CD4-positive, alpha-beta T cell (primary cell): ENCODE measurements at places on chromosomes 12 and 14.
A peak's percentile ranks its signal among the peaks of the same experiment; 100 is the strongest.

- no peak for DNase-seq
Measured at GRCh38 chr12:23775208-23775607, 174.3 kb downstream of the SOX5 start.

DNA sequence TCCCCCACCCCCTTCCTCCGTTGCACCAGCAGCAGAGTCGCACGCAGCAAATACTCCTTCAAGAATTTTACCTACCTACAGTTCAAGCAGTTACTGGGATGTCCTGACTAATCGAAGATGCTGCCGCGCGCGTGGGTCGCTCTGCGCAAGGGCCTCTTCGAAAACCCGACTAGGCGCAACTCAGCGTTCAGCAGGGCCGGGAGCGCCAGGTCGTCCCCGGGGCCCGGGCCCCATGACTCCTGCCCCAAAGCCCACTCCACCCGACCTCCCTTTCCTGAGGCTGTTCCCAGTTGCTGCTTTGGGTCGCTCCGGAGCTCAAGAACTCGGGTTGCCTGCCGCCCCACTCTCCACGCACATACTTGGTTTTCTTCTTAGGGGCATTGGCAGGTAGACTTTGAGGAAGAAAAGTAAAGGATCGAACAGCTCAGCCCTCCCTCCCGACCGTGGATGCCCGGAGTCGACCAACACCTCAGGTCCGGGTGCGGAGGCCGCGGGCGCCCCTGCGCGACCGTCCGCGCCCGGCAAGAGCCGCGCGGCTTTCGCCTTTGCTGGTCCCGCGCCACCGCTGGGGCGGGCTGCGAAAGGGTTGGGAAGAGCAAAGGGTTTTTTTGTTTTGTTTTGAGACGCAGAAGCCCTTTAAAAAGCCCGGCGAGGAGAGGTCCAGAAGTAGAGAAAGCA is 1.9 kb downstream of the BMP4 start:
- no peak for DNase-seq

GRCh38 chr14:96718407-96718806 is 78.8 kb upstream of the VRK1 start:
- no peak for DNase-seq

GRCh38 chr14:98819132-98819866 is 452.7 kb downstream of the BCL11B start:
- DNase-seq, result no peak

- no peak for DNase-seq
Measured at GRCh38 chr14:64095620-64096019, 198.6 kb downstream of the ESR2 start.

DNA sequence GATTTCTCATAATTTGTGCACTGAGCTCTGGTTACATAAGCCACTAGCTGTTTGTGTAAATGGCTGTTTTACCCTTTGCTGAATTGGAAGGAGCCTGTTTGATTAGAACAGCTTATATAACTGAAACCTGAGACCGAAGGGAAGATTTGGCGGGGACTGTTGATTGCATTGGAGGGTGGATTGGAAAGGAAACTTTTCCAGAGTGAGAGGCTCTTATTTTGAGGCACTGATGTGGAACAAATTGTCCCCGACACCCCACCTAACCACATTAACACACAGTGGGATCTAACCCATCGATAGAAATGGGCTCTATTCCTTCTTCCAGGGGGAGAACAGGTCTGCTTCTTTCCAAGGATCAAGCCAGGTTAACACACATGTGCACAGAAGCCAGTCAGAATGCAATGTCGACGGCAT is 51.7 kb downstream of the TMEM30B start:
- no peak for DNase-seq

- DNase-seq, result no peak
Measured at GRCh38 chr14:103653805-103654204, 24.8 kb downstream of the KLC1 start.

DNA sequence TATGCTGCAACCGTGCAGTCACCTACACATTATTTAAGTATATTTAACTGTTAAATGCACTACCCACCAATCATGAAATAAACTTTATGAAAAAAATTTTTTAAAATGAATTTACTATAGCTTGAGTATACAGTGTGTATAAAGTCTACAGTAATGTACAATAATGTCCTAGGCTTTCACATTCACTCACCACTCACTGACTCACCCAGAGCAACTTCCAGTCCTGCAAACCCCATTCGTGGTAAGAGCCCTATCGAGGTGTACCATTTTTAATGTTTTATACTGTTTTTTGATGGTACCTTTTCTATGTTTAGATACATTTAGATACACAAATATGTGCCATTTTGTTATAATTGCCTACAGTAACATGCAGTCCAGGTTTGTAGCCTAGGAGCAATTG is 48.1 kb downstream of the KLRG1 start:
- no peak for DNase-seq

DNA sequence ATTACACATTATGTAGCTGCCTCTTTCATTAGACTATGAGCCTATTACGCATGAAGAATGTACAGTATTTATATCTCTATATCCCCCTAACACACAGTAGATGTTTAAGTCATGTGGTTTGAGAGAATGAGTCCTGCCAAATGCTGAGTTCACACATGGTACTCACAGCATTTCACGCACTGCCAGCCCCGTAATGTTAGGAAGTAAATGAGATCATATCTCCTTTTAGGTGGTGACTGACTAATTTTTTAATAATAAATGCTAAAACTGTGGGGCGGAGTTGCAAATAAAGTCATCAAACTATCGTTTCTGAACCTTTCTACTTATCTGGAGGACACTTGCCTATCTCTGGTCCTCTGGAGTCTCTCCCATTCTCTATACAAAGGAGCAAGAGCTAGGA is 343.8 kb downstream of the ADAMTS20 start:
- DNase-seq, result no peak

- no peak for DNase-seq
Measured at GRCh38 chr14:44180975-44181374, 326.1 kb downstream of the FSCB start.

DNA sequence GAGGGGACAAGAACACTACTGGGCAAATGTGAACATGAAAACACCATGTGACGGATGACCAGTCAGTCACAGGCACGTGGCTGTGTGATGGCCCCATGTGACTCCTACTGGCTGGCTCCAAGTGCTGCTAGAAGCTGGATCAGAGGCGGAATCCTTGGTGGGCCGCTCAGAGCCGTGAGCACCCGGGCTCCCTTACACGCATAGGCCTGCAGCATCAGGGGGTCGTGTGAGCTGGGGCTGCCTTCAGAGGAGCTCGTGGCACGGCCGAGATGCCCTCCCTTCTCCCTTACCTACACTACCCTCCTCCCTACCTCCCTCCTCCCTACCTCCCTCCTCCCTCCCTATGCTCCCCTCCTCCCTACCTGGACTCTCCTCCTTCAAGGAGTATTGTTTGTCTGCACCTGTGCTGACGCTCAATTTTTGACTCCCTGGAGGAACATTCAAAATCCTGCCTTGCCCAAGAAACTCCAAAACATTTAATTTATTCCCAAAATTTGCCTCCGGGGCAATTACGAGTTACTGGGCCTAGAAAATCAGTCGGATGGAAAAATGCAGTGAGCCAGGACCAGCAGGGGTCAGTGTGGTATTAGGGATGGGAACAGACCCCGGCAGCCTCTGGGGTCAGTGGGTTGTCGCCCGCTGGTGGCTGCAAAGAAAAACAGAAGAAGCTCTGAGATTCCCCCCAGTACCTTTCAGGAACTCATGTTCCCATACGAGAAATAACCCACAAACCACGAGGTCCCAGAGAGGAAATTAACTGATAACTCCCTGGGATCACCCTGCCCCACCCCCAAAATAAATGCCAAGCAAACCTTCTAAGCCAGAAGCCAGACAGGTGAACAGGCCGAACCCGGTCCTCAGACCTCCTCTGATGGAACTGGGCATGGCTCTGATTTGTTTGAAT is 61.3 kb downstream of the C14orf132 start:
- peak; percentile 61 for DNase-seq

GRCh38 chr12:92462049-92462448 is 240.7 kb upstream of the PLEKHG7 start:
- DNase-seq, result no peak

DNA sequence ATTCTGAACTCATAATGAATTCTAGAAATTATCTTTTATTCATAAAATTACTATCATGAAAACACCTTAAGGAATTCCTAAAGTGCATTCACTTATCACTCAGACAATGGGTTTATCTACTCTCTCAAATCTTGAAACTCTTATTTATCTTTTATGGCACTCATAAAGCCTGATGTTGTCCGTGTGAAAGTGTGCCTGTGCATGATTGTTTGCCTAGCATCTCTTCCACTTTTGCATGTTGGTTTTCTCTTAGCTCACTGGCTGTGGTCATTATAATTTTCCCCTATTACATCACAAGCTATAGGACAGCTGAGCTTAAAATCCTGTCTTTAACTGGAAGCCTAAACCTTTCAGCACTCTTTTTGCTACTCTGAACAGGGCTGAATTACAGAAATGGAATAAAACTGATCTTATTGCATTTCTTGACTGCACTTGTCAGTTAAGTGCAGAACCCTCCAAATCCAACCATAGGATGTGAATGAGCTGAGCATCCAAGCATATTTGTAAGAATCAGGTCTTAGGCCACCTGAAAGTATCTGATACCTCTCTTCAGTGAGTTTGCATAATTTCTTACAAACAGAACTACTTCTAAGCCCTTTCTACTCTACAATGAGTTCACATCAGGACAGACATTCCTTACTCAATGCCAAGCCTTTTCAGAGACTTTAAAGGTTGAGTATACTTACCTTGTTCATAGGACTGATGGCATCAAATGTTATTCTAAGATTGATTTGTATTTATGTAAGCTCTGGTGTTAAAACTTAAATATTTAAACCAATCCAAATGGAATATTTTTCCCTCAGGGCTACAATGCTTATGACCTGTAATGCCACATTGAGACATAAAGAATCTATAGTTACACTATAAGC is 221.2 kb upstream of the KITLG start:
- DNase-seq, result no peak
